ENCODE measurements at places on chromosomes 5 and 9.

- DNase-seq = no peak
These were observed 330.3 kb downstream of the TRIM36 start for GRCh38 chr5:114839360-114839759.

- DNase-seq = no peak
These were observed 16.3 kb upstream of the DENND1A start for GRCh38 chr9:123946101-123946821.

GRCh38 chr9:133726401-133727276, 11.5 kb downstream of the SARDH start:
- DNase-seq = no peak

- DNase-seq = no peak
These were observed 105.4 kb upstream of the FER start for GRCh38 chr5:108642170-108642906.
